ENCODE measurements at places on chromosomes 13 and 19.

DNA sequence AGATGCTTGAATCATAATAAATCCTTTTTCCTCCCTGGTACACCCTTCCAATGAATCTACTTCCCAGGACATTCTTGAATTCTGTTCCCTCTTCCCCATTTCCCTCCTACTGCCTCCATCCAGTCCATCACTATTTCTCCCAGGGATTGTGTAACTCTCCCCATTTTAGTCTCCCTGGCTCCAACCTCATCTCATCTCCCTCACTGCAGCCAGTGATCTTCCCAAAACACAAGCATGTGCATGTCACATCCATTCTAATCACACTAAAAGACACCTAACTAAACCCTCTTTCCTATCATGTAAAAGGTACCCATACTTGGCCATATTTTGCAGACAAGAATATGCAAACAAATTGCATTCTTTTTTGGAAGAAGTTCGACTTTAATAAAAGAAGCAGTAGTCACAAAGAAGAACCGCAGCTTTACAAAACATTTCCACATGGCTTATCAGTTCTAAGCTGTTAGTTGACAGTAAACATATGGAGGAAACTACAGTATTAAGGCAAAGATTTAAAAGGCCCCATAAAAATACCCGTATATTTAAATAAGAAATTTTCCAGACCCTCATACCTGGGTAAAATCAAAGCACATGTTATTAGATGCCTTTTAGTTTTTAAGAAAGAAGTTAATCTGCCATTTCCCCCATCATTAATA lies 111.0 kb downstream of the KCTD12 start:
- H3K4me3 ChIP-seq: no peak overlapping the region
- no peak overlapping the region for H3K27ac ChIP-seq
- no peak for DNase-seq
- no peaks in the 10 kb centered on the region for H3K36me3 ChIP-seq
- no peaks in the 10 kb centered on the region for H3K27me3 ChIP-seq
- H3K4me1 ChIP-seq: no peaks in the 10 kb centered on the region

DNA sequence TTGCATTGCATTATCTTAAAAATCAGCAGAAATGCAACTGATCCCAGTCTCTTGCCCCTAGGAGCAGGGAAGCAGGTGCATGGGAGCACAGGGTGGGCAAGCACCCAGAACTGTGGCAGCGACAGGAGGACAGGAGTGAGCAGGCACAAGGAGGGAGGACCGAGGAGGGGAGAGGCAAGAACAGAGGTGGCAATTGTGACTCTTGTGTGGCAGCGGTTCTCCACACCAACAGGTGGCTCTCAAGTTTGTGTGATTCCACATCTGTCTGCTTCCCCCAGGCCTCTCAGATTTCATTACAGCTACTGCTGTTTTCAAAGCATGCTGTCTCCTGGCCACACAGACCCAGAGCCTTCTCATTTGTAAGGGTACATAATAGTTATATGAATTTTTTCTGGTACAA lies 108.5 kb downstream of the STK24 start:
- H3K36me3 ChIP-seq: peaks cover 10% of the 10 kb centered on the region
- H3K4me3 ChIP-seq: no peak overlapping the region
- H3K27me3 ChIP-seq: no peaks in the 10 kb centered on the region

DNA sequence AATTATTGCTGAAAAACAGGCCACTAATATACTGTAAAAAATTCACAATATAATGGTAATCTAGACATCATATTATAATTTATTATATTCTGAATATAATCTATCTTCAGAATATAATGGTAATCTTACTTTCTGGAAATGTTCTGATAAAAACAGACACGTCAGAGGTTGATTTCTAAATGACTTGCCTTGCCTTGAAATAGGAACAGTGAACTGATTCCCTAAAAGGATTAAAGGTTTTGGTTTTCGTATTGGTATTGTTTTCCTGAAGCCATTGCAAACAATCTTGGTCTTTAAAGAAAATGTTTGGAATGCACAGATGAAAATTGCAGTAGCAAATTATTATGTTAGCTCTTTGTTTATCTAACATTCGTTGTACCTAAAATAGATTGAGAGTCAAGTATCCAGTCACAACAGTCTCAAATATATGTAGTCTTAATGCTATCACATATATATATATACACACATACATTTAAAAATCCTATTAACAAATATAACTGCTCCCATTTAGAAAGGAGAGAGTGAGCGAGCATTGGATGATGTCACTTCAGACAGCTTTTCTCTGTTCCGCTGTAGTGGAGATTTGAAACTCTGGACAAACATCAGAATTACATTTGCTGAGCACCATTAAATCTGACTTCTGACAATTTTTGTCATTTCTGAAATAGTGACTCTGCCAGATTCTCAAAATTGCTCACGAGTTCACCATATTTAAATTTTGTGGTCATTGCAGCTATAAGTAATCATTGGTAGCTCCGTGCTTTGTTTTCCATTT lies 1.7 kb downstream of the ITM2B start:
- H3K27ac ChIP-seq: peak overlapping the region; percentile 100
- H3K4me3 ChIP-seq: peak overlapping the region; percentile 94
- H3K27me3 ChIP-seq: no peaks in the 10 kb centered on the region
- no peaks in the 10 kb centered on the region for H3K36me3 ChIP-seq

- no peak overlapping the region for H3K4me3 ChIP-seq
- no peaks in the 10 kb centered on the region for H3K4me1 ChIP-seq
- H3K27ac ChIP-seq: no peak overlapping the region
- H3K36me3 ChIP-seq: no peaks in the 10 kb centered on the region
- no peak for DNase-seq
Observed at GRCh38 chr13:68107667-68108066, 877.5 kb upstream of the PCDH9 start.

- no peak overlapping the region for H3K4me3 ChIP-seq
- H3K36me3 ChIP-seq: peaks cover 8% of the 10 kb centered on the region
- H3K4me1 ChIP-seq: peaks cover 16% of the 10 kb centered on the region
Observed at GRCh38 chr19:3963458-3964255, 7.2 kb downstream of the DAPK3 start.

- no peaks in the 10 kb centered on the region for H3K4me1 ChIP-seq
- H3K27me3 ChIP-seq: no peaks in the 10 kb centered on the region
- no peak overlapping the region for H3K4me3 ChIP-seq
- H3K27ac ChIP-seq: no peak overlapping the region
- DNase-seq: no peak
Observed at GRCh38 chr13:23630349-23631093, 60.3 kb downstream of the TNFRSF19 start.

DNA sequence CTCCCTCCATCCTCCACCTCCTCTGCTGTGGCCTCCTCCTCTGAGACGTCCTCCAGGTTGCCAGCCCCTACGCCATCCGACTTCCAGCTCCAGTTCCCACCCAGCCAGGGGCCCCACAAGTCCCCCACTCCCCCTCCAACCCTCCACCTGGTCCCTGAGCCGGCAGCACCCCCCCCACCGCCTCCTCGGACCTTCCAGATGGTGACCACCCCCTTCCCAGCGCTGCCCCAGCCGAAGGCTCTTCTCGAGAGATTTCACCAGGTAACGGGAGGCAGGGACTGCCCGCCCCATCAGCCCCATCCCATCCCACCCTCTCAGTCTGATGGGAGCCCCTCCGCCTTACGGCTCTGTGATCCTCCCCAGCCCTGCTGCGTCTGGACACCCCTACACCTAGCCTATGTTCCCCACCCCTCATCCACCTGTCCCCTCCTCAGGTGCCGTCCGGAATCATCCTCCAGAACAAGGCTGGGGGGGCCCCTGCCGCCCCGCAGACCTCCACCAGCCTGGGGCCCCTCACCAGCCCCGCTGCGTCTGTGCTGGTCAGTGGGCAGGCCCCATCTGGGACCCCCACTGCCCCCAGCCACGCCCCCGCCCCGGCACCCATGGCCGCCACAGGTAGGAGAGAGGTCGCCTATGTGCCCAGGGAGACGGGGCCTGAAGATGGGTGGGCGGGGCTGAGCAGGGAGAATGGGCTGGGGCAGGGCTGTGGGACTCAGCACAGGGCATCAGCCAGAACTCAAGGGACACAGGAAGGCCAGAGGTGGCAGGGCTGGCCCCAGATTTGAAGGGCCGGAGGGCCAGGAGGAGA lies 18.6 kb upstream of the EHD2 start:
- no peaks in the 10 kb centered on the region for H3K4me1 ChIP-seq
- H3K4me3 ChIP-seq: no peak overlapping the region
- no peak for DNase-seq
- H3K27ac ChIP-seq: no peak overlapping the region
- peaks cover 3% of the 10 kb centered on the region for H3K36me3 ChIP-seq
- H3K27me3 ChIP-seq: no peaks in the 10 kb centered on the region

DNA sequence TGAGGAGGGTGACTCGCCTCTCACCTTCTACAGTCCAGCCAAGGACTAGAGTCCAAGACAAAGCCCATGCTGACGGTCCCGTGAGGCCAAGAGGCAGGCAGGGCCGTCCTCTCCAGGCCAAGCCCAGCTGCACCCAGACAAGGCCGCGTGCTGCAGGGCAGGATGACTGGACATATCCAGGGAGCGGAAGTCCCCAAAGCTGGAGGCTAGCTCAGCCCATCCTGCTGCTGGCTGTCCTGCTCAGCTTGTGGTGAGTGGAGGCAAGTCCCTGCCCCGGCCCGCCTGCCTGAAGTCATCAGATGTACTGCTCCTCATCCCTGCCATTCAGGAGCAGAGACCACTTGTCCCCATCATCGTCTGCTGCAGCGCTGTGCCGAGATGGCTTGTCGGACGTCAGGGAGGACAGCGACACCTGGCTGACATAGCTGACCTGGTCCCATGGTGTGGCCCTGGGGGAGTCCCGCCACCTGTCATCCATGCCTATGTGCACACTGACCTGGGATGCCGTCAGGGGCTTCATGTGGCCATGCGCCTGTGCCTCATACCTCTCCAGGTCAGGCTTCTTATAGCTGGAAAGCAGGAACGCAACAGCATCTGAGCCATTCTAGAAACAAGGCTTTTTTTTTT lies 72.8 kb downstream of the CCDC70 start:
- H3K36me3 ChIP-seq: no peaks in the 10 kb centered on the region
- no peaks in the 10 kb centered on the region for H3K4me1 ChIP-seq
- no peak for DNase-seq
- H3K4me3 ChIP-seq: no peak overlapping the region
- no peaks in the 10 kb centered on the region for H3K27me3 ChIP-seq
- H3K27ac ChIP-seq: no peak overlapping the region

GRCh38 chr13:22162889-22163288 lies 492.0 kb downstream of the FGF9 start:
- H3K36me3 ChIP-seq: no peaks in the 10 kb centered on the region
- no peaks in the 10 kb centered on the region for H3K4me1 ChIP-seq
- H3K4me3 ChIP-seq: no peak overlapping the region
- DNase-seq: no peak
- H3K27me3 ChIP-seq: no peaks in the 10 kb centered on the region

GRCh38 chr19:47418692-47419029 lies 666 bp downstream of the MEIS3 start:
- no peak overlapping the region for H3K4me3 ChIP-seq
- no peaks in the 10 kb centered on the region for H3K4me1 ChIP-seq
- H3K27ac ChIP-seq: no peak overlapping the region

- H3K4me3 ChIP-seq: no peak overlapping the region
- no peaks in the 10 kb centered on the region for H3K27me3 ChIP-seq
- DNase-seq: no peak
- no peaks in the 10 kb centered on the region for H3K4me1 ChIP-seq
- H3K27ac ChIP-seq: no peak overlapping the region
- no peaks in the 10 kb centered on the region for H3K36me3 ChIP-seq
Observed at GRCh38 chr13:72383646-72384045, 343.8 kb downstream of the MZT1 start.

DNA sequence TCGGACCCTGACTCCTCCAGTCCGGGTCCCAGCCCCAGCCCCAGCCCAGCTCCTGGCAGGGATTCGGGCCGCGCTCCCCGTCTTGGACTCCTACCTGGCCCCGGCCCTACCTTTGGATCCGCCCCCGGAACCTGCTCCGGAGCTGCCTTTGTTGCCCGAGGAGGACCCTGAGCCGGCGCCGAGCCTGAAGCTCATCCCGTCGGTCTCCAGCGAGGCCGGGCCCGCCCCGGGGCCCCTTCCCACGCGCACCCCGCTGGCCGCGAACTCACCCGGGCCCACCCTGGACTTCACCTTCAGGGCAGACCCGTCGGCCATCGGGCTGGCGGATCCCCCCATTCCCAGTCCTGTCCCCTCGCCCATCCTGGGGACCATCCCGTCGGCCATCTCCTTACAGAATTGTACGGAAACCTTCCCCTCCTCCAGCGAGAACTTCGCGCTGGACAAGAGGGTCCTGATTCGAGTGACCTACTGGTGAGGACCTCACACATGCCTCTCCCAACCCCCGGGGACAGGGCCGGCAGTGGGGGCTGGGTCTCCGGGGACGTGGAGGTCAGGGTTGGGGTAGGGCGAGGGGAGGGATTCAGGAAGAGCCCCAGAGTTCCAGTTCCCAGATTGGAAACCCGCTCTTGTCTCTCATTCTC lies 732 bp downstream of the SELENOV start:
- peak overlapping the region; percentile 2 for H3K4me3 ChIP-seq
- peaks cover 26% of the 10 kb centered on the region for H3K27me3 ChIP-seq
- no peak for DNase-seq
- H3K4me1 ChIP-seq: no peaks in the 10 kb centered on the region

GRCh38 chr13:46577696-46578589 lies 25.0 kb downstream of the LRCH1 start:
- peaks cover 7% of the 10 kb centered on the region for H3K4me1 ChIP-seq
- H3K36me3 ChIP-seq: no peaks in the 10 kb centered on the region
- DNase-seq: no peak
- no peak overlapping the region for H3K4me3 ChIP-seq

DNA sequence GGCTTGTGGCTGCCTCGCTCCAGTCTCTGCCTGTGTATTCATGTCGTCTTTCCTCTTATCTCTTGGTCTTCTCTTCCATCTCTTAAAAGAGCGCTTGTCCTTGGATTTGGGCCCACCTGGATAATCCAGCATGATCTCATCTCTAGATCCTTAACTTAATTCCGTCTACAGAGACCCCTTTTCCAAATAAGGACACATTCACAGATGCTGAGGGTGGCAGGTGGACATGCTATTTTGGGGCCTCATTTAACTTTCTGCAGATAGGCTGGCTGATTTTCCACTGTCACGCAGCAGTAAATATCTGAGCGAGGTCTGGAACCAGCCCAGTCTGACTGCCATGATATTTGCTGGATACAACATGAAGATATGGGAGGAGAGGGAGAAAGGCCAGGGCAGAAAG lies 41.5 kb upstream of the TSHZ3 start:
- DNase-seq: no peak
- H3K27me3 ChIP-seq: no peaks in the 10 kb centered on the region
- H3K4me1 ChIP-seq: no peaks in the 10 kb centered on the region
- H3K4me3 ChIP-seq: no peak overlapping the region
- no peak overlapping the region for H3K27ac ChIP-seq

DNA sequence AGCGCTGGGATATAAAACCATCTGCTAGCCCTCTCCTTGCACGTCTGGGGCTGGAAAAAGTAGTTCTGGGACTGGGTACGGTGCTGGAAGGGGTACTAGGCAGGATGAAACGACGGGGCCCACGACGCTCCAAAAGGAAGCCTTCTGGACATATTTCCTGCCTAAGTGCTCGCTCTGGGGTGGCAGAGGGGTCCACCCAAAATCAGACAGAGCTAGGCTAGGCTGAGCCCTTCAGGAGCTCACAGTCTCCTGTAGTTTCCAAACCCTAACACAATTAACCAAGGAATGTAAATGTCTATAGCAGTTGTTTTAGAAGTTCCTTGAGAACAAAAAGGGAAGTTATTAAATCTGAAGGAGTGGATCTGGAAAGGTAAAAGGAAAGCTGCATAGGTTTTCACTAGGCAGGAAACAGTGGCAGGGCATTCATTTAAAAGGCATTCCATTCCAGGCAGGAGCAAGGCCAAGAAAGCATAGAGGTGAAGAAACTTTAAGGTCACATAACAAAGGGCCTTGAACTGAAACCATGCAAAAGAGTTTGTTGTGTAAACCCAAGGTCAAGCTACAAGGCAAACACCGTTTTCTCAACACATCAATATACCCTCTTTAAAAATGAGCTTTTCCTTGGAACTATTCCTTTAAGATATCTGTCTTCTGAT lies 634 bp upstream of the DIAPH3 start:
- no peaks in the 10 kb centered on the region for H3K36me3 ChIP-seq
- peak overlapping the region; percentile 82 for H3K4me3 ChIP-seq
- peak; percentile 27 for DNase-seq
- H3K27ac ChIP-seq: peak overlapping the region; percentile 88
- no peaks in the 10 kb centered on the region for H3K4me1 ChIP-seq
- no peaks in the 10 kb centered on the region for H3K27me3 ChIP-seq

Measured in colonic mucosa (tissue), 4 donors.